ENCODE measurements at places on chromosomes 7 and 10. TPM values are rescaled to one million over a fixed set of nuclear protein-coding genes. Genes with fewer than 3 reads are reported as not detected.

The GHITM gene
- 203 TPM for total RNA-seq

The C7orf33 gene
- total RNA-seq, result not detected

The MRLN gene
- not detected for total RNA-seq

The EVX1 gene
- total RNA-seq, result 1.3 TPM

The SPDYE2 gene
- 0.15 TPM for total RNA-seq

The PLPP4 gene
- not detected for total RNA-seq

The ANKRD61 gene
- not detected for total RNA-seq

The SOSTDC1 gene
- total RNA-seq, result not detected

DNA sequence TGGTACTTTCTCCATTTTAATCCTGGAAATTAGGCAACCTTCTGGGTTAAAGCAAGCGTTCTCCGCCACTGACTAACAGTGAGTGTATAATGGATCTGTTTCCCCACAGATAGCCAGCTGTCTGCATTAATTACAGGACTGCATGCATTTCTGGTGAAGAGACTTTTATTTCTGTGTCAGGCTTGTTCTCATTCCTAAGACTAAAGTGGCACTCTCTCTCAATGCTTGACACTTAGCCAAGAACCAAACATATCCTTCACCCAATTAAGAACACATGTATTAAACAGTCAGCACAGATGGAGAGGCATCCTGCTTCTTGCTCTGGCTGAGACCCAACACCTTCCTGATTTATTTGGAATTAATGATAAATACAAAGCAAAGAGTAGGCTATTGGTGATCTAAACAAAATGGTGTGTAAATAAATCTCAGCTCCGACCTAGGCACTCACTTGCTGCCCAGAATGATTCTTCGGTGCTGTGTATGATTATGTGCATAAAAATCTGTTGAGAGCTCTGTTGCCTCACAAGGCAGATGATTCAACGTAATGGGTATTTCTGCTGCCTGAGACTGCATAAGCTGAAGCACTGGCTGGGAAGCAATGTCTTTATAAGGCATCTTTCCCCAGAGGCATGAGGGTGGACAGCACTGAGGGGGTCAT lies 16.8 kb downstream of the CALU start:
- no peak for DNase-seq

DNA sequence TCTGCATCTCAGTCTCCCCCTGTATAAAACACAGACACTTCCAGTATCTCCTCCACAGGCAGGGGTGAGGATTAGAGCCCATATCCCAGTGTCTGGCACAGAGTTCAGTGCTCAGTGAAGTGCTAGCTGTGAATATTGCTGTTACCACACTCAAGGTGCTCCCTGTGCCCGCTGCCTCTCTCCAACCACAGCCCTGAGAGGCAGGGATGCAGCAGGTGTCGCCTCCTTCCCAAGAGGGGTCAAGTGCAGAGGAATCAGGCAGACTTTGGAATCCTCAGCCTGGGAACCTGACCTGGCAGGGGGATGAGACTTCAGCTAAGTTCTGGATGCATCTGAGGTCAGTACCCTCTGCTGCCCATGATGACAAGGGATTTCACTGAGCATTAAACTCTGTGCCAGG lies 163.1 kb downstream of the GFRA1 start:
- DNase-seq, result no peak

DNA sequence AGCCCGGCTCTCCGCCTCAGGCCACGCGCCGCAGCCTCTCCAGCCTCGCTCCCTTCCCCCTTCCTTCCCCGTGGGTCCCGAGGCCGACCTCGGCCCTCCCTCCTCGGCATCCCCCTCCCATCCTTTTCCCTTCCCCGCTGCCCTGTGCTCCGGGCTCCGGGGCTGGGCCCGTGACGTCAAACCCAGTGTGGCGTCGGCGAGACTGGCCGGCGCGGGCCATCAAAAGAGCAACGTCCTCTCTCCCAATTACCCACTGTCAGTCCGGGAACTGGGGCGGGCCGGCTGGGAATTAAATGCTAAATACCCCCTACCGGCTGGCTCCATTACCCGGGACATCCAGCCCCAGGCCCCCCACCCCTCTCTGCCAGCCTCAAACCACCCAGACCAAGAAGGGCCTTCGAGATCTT lies 2.6 kb upstream of the GATA3 start:
- peak; percentile 81 for DNase-seq

DNA sequence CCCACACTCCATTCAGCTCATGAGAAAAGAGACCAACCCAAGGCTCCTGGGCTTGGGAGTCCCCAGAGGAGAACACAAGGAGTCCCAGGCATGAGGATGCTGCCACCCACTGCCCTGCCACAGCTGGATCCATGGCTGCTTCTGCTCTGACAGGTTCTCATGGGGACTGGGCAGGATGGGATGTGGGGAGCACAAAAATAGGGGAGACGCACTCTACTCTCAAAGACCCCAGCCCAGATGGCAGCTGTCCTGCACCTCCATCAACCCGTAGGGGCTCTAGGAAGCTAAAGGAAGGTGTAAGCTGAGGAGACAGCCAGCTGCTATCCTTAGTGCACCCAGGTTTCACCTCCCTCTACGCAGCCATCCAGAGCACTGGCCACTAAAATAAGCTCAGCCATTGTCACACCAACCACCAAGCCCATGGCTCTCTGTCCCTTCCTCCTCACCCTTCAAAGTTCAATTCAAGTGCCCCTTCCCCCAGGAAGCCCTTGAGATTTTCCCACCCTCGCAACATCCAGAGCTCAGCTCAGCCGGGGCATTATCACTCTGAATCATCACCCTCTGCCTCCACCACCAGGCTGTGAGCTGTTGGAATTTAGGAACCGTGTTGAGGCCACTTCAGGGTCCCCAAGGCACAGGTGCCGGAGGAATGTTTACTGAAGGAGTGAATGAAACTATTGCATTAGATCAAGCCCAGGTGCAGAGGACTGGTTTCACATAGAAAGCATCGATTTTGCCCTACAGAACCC lies 142.1 kb downstream of the GRID1 start:
- DNase-seq, result no peak

GRCh38 chr7:20306180-20306946 lies 24.3 kb upstream of the ITGB8 start:
- no peak for DNase-seq

DNA sequence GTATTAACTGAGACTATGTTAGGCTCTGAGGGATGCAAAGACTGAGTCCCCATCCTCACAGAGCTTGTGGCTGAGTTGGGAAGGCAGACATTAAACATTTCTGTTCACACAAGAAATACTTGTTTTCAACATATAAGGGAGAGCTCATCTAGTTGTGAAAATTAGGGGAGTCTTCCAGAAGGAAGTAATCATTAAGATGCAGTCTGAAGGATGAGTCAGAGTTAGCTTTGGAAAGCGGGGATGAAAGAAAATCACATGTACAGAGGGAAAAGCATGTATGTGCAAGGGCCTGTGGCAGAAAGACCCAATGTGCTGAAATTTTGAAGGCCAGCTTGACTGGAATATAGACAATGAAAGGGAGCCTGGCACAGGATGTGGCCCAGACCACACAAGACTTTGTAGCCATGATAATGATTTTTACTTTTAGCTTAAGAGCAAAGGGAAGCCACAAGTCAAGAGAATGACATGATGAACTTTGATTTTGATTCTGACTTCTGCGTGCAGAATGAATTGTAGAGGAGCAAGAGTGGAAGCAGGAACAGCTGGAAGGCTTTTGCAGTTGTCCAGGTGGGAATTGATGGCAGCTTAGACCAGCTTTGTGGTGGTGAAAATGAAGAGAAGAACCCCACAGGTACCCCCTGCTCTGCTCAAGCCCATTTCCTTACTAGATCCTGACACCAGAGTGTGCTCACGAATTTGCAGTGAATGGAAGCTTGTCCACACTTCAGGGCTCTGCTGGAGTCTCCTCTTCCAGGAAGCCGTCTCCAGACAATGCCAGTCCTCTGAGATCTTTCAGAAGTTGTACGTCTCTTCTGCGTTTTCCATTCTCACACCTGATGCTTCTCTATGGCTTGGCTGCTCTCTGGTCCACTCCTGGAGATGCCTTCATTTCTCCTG lies 115.6 kb downstream of the ATXN7L1 start:
- DNase-seq, result no peak

DNA sequence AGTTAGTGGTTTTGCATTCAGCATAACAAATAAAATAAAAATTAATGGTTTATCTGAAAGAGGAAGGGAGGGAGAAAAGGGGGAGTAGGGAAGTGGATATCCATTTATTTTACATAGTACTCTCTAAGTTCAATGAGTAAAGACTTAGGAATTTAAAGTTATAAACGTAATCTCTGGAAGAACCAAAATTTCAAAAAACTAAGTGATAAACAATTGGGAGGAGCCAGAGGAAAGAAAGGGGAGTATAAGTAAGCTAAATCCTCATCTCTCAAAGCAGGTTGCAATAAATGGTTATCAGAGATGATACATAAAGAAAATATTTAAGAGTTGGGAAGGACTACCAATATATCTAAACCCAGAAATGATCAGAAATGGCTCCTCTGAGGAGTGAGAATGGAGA lies 46.4 kb downstream of the ANK3 start:
- no peak for DNase-seq

GRCh38 chr7:65976659-65977196 lies 5.3 kb downstream of the GUSB start:
- peak; percentile 51 for DNase-seq

- DNase-seq, result no peak
These were observed 16.2 kb upstream of the AP5Z1 start for GRCh38 chr7:4759211-4759610.

- DNase-seq, result no peak
These were observed 341.6 kb downstream of the ABCA13 start for GRCh38 chr7:48512892-48513291.

DNA sequence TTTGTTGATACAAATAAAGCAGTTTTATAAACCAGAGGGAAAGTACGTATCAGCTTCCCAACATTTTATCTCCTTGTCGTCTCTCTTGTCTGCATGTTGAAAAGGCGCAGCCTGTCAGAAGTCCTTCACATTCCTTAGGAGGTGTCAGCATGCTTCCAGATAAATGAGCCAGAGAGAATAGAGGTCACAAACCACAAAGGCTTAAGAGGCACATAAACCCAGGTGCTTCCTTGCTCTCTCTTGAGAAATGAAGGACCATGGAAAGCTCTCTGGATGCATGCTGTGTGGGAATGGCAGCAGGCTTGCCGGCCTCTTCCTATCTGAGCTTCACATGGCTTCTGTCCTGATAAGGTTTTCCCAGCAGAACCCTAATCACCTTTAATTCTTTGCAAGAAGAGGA lies 448.5 kb downstream of the XPNPEP1 start:
- no peak for DNase-seq

DNA sequence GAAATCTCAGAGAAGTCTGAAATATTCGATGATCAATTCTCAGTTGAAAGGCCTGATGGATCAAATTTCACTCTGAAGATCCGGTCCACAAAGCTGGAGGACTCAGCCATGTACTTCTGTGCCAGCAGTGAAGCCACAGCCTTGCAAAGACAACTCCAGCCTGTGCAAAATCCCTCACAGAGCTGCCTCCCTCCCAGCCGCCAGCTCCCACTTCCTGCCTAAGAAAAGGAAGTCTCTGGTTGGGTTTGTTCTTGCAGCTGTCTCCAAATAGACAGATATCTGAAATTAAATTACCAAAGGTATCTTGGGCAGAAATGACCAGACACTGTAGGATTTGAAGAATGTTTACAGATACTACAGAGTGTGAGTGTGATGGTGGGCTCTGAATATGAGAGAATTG lies 43.4 kb upstream of the PRSS58 start:
- DNase-seq, result no peak

DNA sequence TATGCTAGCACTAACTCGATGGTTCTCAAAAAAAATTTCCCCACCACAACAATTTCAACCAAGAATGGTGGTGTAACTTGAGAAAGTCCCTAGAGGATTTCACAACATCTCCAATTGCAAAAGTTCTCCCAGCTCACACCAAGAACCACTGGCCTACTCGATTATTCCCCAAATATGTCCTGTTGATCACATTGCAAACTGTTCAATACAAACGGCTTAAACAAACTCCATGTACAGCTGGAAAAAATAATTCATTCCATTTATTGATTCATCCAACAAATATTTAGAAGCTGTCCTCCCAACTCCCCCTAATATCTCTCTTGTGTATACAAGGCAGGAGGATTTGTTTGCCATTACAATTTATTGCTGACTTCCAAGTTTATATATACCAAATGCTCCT lies 19.1 kb downstream of the TMEM176B start:
- no peak for DNase-seq

DNA sequence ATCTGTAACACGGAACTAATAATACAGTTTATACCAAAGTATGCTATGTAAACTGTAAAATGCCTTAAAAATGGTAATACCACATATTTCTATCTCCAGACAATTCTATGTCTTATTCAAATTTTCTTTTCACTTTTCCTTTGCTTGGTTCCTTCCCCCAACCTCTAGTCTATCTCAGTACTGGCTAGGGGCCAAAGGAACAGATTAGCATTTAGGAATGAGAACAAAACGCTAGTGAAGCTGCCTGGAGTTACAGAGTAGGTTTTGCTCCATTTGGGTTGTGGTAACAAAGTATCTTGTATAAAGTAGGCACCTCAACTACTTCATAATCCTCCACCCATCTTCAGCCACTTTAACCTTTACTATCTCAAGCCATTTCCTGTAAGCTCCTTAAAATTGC lies 94.1 kb downstream of the HBP1 start:
- no peak for DNase-seq

GRCh38 chr10:83666762-83667161 lies 472.5 kb upstream of the GHITM start:
- DNase-seq, result no peak

DNA sequence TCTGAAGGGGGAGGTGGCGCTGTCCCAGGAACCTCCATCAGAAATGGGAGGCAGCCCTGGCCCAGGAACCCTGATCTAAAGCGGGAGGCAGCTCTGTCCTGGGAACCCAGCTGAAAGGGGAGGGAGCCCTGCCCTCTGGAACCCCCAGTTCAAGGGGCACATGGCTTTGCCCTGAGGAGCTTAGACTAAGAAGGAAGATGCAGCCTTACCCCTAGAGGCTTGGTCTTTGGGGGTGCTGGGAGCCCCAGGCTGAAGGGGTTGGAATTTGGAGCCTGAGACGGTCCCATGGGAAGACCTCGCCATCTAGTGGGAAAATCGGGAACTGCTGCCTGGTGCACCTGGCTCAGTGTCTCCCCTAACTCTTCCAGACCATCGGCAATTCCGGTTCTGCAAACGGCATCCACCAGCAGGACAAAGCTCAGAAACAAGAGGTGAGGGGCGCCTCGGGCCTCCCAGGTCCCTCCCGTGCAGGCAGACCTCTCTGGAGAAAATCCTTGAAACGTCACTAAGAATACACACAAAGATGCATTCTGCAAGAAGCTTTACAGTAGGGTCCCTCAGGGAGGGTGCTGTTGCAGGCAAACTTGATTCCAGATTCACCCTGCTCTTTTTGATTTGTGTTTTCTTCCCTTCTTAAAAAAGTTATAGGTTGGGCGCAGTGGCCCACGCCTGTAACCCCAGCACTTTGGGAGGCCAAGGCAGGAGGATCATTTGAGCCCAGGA lies 52.4 kb upstream of the GTF2IRD1 start:
- DNase-seq, result peak; percentile 88

- no peak for DNase-seq
These were observed 52.0 kb downstream of the P4HA1 start for GRCh38 chr10:73044378-73045285.

DNA sequence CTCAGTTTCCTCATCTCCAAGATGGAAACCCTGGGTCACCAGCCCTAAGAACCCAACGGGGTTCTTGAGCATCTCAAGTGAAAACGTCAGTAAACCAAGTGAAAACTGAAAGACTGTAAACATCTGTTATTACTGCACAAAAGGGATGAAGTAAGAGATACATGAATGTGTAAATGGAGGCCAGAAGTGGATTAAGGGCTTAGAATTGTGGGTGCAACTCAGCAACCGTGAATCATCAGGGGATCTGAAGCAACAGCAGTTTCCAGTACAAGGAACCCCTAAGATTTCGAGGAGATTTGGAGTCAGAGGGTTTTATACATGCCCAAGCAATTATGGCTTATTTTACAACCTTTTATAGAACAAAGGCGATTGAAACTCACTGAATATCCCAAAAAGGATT lies 95.7 kb upstream of the SVIL start:
- DNase-seq, result no peak

Data from adrenal gland (tissue), 19 donors.